ENCODE measurements at places on chromosomes 7 and 10.
A peak's percentile ranks its signal among the peaks of the same experiment; 100 is the strongest.

DNA sequence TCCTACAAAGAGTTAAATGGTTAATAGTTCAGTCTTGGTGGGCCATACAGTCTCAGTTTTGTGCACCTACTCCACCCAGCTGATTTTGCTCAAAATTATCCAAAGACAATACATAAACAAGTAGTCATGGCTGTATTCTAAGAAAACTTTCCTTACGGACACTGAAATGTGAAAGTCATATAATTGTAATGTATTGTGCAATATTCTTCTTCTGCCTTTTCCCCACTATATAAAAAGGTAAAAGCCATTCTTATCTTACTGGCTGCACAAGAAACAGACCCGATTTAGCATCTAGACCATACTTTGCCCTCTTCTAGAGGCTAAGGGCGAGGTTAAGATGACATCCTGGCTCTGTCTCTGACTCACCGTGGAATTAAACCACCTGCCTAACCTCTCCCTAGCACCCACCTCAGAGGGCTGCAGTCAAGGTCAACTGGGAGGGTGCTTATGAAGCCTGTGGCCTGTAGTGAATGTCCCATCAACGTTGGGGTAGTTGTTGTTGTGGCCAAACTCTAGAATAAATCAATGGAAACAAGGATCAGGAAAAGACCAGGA lies 63.8 kb upstream of the DOCK1 start:
- no peak for DNase-seq

DNA sequence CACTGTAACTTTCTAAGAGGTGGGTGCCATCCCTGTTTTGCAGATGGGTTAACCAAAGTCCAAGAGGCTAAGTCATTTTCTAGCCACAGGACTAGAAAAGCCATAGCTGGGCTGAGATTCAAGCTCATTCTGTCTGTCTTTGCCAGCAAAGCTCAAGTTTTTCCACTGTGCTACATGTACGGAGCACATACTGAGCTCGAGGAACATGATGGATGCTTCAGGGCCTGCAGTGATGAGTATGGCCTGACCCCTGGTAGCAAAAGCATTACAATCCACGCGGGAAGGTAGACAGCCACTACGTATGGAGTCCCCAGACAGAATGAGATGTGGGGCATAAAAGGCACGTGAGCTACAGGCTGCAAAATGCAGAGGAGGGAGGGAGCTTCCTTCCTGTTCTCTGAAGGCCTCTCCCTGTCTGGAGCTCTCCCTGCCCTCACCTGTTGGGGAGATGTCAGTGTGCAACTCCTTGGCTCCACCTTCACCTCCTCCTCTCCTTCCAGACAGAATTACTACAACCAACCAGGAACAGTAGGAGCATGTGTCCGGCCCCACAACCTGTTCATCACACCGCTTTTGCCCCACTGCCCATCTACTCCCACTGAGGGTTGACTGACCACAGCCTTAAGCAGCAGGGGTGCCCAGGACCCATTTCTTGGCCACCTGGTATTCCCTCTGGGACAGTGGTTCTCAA lies 16.4 kb downstream of the ITPRIP start:
- no peak for DNase-seq

GRCh38 chr7:151820491-151821105 lies 56.3 kb downstream of the PRKAG2 start:
- DNase-seq = no peak

DNA sequence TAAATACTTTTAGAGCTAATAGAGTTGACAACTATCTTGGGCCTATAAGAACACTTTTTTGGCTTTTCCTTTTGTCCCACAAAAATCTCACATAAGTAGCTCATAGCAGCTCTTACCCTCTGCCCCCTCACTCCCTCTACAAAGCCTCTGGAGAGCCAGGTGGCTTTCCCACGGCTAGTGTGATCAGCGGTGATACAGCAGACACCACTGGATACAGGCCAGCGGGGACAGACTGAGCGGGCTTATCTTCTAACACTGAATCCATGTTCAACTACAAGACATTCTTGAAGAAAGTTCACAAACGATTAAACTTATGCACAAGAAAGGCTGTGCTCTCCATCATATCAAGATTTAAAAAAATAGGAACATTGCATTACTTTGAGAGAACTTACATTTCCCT lies 377.2 kb downstream of the PARD3 start:
- DNase-seq = no peak

GRCh38 chr10:114258274-114258840 lies 19.3 kb downstream of the VWA2 start:
- DNase-seq = peak; percentile 68

DNA sequence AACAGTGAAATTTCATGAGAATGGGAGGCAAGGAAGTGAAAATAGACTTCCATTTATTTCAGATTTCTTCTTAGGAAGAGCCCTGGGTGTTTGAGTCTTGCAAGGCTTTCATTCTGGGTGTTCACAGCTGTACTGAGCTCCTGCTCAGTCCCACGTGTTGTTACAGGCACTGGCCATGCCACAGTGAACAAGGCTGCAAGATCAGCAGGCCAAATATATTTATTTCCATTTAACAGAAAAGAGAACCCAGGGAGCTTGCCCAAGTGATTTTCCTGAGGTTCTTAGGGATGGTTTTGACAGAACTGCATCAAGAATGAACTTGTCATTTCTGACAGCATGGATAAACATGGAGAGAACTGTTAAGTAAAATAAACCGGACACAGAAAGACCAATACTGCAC lies 54.5 kb upstream of the CD36 start:
- DNase-seq = no peak

DNA sequence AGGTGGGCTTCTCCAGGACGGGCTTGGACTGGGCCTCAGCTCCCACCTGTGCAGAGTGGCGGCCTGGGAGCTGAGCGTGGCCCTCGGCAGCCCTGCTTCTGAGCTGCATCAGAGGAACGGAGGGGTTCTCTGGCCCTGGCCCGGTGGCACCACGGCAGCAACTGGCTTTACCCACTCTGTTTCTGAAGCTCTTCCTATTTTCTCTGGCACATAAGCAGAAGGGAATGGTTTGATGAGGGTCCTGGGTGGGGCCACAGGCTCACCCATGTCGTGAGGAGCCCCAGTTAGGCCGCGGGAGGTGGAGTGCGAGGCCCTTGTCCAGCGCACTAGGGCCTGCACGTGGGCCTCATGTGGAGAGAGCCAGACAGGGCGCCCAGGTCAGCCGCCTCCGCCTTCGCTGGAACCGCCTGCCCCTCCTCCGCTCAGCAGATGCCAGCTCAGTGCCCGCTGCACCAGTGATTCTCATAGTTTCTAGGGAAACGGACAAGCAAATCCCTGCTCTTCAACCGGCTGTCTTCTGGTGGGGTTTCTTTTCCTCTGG lies 284.0 kb downstream of the CELF2 start:
- no peak for DNase-seq

- no peak for DNase-seq
Measured at GRCh38 chr7:6658618-6659345, 21.7 kb downstream of the ZNF316 start.

DNA sequence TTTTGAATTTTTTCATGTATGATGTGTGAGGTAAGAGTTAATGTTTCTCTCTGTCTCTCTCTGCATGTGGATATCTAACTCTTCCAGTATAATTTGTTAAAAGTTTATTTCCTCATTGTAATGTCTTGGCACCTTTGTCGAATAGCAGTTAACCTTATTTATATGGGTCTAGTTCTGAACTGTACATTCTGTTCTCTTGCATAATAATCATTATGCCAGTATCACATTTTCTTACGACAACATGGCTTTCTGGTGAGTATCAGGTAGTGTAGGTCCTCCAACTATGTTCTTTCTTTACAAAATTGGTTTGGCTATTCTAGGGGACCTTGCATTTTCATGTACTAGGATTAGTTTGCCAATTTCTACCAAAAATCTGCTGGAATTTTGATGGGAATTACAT lies 337.0 kb upstream of the FZD8 start:
- DNase-seq = no peak

DNA sequence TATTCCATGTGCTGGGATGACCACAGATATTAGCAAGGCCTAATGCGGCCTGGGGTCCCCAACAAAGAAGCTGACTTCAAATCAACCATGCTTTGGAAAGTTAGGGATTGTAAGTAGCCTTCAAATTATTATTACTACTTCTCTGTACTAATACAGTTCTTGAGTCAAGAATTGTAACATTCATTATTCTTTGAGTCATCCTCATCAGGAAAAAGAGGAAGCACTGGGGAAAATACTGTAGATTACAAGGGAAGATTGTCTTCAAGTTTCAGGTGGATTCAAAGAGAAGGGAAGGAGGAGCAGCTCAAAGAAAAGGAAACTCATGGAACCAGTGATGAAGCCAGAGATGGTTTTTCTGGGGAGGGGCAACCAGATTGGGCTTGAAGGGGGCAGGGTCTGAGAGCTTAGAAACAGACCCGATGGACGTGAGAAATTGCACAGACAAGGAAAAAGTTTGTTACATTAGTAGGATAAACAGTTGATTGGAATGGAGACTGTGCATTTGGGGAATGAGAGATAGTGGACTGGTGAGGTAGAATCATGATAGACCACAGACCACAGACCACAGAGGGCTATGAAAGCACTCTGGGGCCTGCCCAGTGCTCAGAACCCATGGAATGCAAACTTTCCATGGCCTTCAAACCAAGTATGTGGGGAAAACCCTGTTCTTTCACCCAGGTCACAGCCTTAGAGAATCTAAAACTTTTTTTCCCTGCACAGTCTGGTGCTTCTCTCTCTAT lies 209.9 kb downstream of the ZNF365 start:
- DNase-seq = no peak

GRCh38 chr10:60099998-60100747 lies 193.8 kb upstream of the CCDC6 start:
- DNase-seq = peak; percentile 36

GRCh38 chr10:90746829-90747228 lies 111.0 kb downstream of the HTR7 start:
- no peak for DNase-seq

- no peak for DNase-seq
Measured at GRCh38 chr10:1608851-1609647, 128.3 kb downstream of the ADARB2 start.

GRCh38 chr10:24518981-24519597 lies 204.6 kb downstream of the ARHGAP21 start:
- DNase-seq = peak; percentile 46

- no peak for DNase-seq
Measured at GRCh38 chr7:124765401-124766352, at the start of gene GPR37. GPR37 (minus strand) TSS chr7:124765792; CDS start chr7:124764976, 816 bp downstream.

Data from hematopoietic multipotent progenitor cell treated with erythropoietin and hydrocortisone succinate and interleukin-3 and kit ligand, for 17 days (in vitro differentiated cells).